ENCODE measurements at places on chromosomes 1 and 21.

GRCh38 chr1:216723274-216723780 lies at the start of gene ESRRG:
Gene ESRRG (minus strand): TSS chr1:216723429. CDS start chr1:216723299, 130 bp downstream.
- no peak for DNase-seq

DNA sequence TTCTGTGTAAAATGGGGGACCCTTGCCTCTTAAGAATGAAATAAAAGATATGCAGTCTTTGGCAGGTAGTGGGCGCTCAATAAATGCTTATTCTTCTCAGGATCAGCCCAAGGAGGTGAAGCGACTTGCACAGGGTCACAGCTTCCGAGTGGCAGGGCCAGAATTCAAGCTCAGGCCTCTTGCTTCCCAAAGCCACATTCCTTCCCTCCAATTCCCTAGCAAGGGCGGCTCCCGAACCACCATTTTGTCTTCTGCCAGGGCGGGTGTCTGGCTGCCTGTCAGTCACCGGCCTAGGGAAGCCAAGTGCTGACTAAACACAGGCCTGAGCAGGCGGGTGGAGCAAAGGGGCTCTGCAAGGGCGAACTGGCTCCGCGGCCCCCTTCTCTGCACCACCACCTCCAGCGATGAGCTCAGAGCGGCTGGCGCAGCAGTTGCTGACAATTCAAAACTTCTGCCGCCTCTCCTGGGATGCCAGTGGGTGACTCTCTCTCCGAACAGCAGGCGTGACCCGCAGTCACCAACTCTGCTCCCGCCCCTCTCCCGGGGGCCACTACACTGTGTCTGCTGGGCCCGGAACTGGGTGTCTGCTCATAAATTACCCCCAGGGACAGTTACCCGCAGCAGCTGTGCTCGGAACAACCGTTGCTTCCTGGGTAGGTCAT lies 10.8 kb downstream of the GPR3 start:
- peak; percentile 56 for DNase-seq

DNA sequence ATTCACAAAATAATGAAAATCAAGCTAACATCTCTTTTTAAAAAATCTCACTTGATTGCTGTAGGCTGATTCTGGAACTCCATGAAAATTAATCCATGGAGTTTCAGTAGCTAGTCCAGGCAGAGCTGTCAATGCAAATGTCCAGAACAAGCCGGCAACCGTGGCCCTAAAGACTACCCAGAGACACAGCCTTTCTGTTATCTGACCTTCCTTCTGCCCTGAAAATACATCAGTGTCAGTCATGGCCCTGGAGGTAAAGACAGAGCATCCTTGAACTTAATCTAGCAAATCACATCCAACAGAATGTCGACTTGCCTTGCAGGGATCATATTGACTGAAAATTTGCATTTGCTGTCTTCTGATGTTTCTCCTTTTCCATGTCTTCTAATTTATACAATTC lies 887.4 kb upstream of the B3GALT2 start:
- DNase-seq: no peak

DNA sequence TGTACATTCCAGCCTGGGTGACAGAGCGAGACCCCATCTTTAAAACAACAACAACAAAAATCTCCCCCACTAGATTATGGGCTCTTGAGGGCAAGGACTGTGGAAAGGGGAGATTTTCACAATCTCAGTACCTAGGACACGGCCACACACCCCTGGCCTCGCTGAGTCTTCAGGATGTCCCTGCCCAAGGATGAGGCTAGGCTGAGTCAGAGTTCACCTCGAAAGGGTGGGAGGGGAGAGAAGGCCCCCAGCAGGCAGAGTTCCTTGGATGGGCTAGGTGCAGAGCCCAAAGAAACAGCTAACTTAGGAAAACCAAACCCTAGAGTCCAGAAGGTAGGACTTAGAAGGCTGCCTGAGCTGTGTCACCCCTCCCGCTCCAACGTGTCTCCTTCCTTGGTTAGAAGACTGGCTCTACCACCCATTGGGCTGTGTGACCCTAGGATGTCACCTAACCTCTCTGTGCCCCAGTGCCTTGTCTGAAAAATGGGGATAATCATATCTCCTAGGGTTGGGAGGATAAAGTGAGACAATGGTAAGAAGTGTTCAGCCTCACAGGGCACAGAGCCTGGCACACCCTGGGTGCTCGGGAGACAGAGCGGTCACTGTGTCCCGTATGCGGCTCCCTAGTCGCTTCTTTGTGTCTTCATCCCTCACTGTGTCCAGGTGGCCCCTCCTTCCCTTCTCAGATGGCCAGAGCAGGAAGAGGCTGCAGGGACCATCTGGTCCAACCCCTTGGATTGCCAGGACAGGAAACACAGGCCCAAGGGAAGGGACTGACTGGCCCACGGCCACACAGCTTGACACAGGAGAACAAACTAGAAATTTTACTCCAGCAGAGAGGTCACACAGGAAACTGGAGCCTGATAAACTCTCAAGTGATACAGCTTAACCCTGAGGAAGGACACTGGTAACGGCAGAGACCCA lies 11.2 kb downstream of the TRIM62 start:
- DNase-seq: no peak

DNA sequence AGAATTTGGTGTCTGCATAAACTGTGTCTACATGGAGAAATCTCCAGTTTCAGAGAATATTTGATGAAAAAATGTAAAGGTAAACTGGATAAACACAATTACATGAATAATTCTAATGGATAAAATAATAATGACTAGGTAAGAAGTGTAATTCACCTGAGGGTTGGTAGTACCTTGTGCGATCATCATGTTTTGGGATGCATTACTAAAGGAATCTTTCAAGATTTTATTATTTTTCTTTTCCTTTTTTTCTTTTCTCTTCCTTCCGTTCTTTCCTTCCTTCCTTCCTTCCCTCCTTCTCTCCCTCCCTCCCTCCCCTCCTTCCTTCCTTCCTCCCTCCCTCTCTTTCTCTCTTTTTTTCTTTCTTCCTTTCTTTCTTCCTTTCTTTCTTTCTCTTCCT lies 818.7 kb downstream of the LTN1 start:
- no peak for DNase-seq

DNA sequence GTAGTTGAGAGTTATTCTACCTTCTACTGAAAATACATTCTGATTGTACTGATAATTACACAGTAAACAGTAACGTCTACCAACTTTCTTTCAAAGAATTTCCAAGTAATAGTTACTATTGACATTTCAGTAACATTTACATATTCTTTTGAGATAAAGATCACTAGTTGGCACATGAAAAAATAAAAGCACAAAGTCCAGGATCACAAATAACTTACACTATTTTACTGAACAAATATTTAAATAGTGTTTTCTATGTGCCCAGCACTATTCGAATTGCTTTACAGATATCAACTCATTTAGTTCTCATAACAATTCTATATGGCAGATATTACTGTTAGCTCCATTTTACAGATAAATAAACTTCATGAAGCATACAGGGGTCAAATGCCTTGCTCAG lies 126.4 kb downstream of the TTLL7 start:
- no peak for DNase-seq

Data from activated T-cell treated with anti-CD3 and anti-CD28 coated beads, Interleukin-2, amount 50 U/mL, for 24 hours (primary cell).